Activated T-helper 2 cell treated with anti-CD3 and anti-CD28 coated beads, Interferon-gamma antibody, Interleukin-2, Interleukin-4, amounts not matched to agents 10 μg/mL and 5 μg/mL and 100 μg/mL, durations not matched to agents 14 hours and 24 hours and 36 hours (primary cell): ENCODE measurements at places on chromosomes 7 and 10.

GRCh38 chr10:65753532-65753931, 1172.3 kb upstream of the LRRTM3 start:
- no peak for DNase-seq

- no peak for DNase-seq
These were observed 13.9 kb downstream of the GRB10 start for GRCh38 chr7:50768485-50769474.

GRCh38 chr7:27527348-27527714, 135.4 kb downstream of the HIBADH start:
- no peak for DNase-seq

DNA sequence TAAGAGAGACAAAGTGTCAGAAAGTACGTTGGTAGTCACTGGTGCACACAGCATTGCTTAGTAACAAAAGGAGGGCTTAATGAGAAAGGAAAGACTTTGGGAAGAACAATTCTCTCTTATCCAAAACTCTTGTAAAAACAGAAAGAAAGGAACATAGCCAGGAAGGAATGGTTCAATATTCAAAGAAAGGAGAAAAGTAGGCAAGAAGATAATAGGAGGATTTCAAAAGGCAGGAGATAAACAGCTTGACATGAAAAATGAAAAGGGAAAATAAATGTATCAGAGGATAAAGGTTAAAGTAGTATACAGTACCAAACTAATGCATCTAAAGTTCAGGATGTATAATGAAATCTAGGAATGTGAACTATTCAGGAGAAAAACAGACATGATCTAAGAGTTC, 20.1 kb downstream of the ZFAND4 start:
- no peak for DNase-seq

- DNase-seq: no peak
These were observed 33.6 kb upstream of the XRCC2 start for GRCh38 chr7:152709287-152710152.

DNA sequence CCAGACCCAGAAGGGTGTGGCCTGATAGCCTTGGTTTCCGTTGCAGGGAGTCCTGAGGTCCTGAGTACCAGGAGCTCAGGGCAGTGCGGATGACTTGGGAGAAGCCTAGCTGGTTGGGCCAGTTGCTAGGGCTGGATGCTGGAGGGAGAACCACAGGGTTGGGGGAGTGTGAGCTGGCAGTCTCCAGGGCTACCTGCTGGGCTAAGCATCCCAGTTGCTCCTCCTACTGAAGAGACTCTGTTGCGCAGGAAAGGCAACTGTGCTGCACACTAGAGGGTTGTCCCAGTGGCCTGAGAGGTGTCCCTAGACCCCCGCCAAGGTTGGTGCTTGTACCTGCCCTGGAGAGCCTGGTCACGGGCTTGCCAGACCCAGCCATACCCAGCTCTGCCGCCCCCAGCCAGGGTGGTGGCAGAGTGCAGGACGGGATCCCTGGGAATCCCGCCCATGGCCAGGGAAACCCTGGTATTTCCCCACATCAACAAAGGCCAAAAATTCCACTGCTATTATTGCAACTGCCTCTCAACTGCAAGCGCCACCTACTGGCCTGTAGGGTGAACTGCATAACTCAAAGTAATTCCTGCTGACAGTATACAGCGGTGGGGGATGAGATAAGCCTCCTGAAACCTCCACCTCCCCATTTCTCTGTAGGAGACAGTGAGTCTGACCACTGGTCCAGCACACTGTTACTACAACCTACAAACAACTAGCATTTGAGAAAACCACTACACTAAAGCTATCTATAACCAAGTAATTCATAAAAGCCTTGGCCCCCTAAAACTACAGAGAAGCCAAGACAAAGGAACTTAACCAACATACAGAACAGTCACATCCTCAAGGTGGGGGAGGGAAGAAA, 67.6 kb upstream of the DDC start:
- DNase-seq: peak; percentile 37
